ENCODE measurements at places on chromosomes 3 and 15.

- no peak for DNase-seq
These were observed 216.4 kb downstream of the DPH6 start for GRCh38 chr15:35329521-35329961.

DNA sequence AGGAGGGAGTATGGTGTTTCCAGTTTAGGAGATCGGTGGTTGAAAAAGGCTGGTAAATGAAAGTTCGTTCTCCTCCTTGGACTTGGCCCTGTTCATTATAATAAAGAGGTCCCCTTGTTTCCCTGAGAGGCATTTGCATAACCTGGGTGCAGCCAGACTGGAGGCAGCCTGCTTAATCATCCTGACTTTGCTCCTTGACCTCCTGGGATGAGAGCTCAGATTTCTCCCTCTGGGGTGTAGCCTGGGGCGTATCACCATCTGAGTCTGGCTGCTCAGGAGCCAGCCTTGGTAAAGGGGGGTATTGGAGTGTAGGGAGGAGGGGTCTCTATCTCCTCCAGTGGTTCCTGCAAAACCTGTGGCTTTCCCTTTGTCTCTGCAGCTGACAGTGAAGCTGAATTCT is 21.3 kb upstream of the ACAD9 start:
- DNase-seq: no peak

DNA sequence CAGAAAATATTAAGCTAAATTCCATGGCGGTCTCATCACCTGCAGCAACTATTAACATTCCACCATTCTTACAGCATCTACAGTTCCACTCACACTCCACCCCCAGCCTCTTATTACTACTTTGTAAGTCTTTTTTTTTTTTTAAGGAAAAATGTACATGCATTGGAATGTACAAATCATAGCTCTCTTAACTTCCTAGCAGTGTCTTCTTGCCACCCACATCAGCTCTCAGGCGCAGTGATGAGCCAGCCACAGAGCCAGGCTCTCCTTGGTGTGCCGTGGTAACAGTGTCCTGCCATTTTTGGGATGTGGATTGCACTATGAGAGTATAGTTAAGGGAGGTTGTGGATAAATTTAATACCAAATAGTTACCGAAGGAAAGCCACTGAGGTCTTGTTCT is 17.8 kb downstream of the ABHD17C start:
- DNase-seq: no peak

GRCh38 chr15:60646595-60646994 is 167.7 kb upstream of the ICE2 start:
- DNase-seq: no peak

GRCh38 chr15:58313304-58313703 is 118.5 kb upstream of the LIPC start:
- DNase-seq: no peak

- no peak for DNase-seq
These were observed 59.2 kb downstream of the NECTIN3 start for GRCh38 chr3:111130827-111131226.

- DNase-seq: no peak
These were observed 59.5 kb upstream of the SLC6A1 start for GRCh38 chr3:10933021-10933420.

DNA sequence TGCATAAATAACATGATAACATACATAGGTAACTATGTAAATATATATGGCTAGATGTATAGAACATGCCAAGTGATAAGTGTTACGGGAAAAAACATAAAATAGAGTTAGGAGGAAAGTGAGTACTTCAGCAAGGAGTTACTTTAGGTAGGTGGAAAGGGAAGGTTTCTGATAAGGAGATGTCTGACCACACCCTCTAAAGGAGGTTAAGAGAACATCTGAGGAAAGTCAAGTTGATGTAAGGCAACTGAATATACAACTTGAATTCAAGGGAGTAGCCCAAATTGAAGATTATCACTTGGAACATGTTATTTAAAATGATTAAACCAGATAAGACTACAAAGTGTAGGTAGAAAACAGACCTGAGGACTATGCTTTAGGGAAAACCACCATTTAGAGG is 13.8 kb downstream of the PIERCE2 start:
- no peak for DNase-seq

- no peak for DNase-seq
These were observed 496.8 kb downstream of the CNTN4 start for GRCh38 chr3:2595486-2595885.

GRCh38 chr15:59313641-59314332 is 58.9 kb downstream of the MYO1E start:
- DNase-seq: no peak

GRCh38 chr15:60568914-60569391 is 90.0 kb upstream of the ICE2 start:
- no peak for DNase-seq

- DNase-seq: no peak
These were observed 808 bp downstream of the BCL6 start for GRCh38 chr3:187744169-187745151.

DNA sequence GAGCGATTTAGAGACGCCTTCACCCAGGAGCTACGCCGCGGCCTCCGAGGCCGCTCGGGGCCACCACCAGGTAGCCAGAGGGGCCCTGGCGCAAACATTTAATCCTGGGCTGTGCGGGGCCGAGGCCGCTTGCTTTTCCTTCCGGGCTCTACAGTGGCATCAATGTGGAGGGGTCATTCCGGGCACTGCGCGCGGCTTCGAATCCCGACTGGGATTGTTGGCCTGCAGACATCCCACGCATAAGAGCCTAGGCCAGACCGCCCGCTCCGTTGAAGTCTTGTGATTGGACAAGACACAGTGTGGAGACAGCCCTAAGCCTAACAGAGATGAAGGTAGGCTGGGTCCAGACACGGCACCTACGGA is 568 bp upstream of the NCBP2 start:
- DNase-seq: no peak

DNA sequence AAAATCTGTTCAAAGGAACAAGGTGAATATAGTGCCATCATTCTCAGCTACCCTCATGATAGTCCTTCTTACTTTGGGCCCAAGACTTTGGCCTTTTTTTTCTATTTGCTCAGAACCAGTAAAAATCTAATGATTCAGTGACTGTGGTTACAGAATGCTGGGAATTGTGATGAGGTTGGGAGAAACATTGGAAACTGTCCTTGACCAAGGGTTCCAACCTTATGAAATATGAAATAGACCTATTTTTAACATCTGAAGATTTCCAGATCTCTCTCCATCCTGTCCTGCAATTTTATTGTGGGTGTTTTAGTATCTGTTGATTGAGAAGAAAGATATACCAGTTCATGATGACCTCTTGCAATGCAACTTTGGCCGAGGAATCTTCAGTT is 34.9 kb downstream of the TMEM45A start:
- no peak for DNase-seq

GRCh38 chr15:96553006-96553405 is 222.5 kb downstream of the NR2F2 start:
- no peak for DNase-seq

- no peak for DNase-seq
These were observed 9.5 kb downstream of the EDEM1 start for GRCh38 chr3:5197022-5197421.

DNA sequence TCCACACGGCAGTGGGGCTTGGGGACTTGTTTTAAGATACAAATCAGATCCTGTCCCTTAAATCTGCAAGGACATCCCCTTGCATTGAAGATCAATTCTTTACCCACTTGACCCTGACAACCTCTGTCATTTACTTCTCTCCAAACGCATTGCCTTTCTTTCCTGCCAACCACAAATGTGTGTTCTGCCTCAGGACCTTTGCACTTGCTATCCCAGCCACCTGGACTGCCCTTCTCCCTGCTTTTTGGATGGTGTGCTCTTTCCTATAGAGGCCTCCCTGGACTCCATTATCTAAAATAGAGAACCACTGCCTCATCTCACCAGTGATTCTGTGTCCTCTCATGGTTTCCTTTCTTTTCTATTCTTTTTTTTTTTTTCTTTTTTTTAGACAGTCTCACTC is 1.5 kb upstream of the RPL29 start:
- no peak for DNase-seq

DNA sequence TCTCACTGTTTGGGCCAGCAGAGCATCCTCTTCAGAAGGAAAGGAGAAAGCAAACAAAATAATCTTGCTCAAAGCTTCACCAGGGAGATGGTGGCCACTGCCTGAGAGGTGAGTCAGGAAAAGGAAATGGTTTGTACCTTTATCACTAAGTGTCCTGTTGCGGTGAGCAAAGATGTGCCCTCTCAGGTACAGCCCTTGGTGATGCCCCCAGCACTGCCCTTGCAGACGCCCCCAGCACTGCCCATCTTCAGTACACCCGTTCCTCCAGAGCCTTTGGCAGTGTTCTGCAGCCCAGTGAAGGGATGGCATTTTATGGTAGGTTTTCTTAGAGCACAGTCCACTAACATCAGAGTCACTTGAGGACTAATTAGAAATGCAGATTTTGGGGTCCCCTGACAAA is 92.3 kb downstream of the ZNF621 start:
- no peak for DNase-seq

GRCh38 chr15:85534031-85534430 is 153.6 kb downstream of the AKAP13 start:
- DNase-seq: no peak

- DNase-seq: no peak
These were observed 21.9 kb downstream of the LRIG1 start for GRCh38 chr3:66478960-66479359.

GRCh38 chr3:119703820-119704531 is 1.2 kb downstream of the CFAP91 start:
- no peak for DNase-seq

GRCh38 chr3:193837347-193837827 is 244.4 kb downstream of the OPA1 start:
- DNase-seq: no peak

Measured in stimulated activated CD8-positive, alpha-beta memory T cell treated with anti-CD3 and anti-CD28 coated beads, Interleukin-4, amount 100 ng/mL, for 4 hours (primary cell).